ENCODE measurements at places on chromosomes 11 and 22.

- DNase-seq, result peak; percentile 68
Measured at GRCh38 chr11:11178671-11179638, 174.1 kb downstream of the CSNK2A3 start.

DNA sequence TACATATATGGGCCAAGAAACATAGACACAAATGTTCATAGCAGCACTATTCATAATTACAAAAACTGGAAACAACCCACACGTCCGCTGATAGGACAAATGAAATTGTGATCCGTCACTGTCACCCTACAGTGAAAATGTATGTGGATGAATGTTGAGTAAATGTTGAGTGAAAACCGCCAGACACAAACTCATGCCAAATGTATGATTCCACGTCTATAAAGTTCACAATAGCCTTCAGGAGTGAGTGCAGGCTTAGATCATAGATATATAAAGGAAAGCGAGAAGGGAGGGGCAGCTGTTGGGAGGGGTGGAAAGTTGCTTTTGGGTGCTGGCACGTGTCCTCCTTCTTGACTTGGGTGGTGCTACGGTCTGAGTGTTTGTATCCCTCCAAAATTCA lies 33.6 kb downstream of the DBX1 start:
- no peak for DNase-seq

GRCh38 chr22:48757985-48758561 lies 1069.6 kb downstream of the BRD1 start:
- DNase-seq, result no peak

- DNase-seq, result peak; percentile 60
Measured at GRCh38 chr22:19795617-19796008, 35.0 kb downstream of the TBX1 start.

- DNase-seq, result no peak
Measured at GRCh38 chr22:30861131-30861530, 107.4 kb downstream of the MORC2 start.

GRCh38 chr11:47523490-47524225 lies 29.3 kb downstream of the CELF1 start:
- peak; percentile 74 for DNase-seq

DNA sequence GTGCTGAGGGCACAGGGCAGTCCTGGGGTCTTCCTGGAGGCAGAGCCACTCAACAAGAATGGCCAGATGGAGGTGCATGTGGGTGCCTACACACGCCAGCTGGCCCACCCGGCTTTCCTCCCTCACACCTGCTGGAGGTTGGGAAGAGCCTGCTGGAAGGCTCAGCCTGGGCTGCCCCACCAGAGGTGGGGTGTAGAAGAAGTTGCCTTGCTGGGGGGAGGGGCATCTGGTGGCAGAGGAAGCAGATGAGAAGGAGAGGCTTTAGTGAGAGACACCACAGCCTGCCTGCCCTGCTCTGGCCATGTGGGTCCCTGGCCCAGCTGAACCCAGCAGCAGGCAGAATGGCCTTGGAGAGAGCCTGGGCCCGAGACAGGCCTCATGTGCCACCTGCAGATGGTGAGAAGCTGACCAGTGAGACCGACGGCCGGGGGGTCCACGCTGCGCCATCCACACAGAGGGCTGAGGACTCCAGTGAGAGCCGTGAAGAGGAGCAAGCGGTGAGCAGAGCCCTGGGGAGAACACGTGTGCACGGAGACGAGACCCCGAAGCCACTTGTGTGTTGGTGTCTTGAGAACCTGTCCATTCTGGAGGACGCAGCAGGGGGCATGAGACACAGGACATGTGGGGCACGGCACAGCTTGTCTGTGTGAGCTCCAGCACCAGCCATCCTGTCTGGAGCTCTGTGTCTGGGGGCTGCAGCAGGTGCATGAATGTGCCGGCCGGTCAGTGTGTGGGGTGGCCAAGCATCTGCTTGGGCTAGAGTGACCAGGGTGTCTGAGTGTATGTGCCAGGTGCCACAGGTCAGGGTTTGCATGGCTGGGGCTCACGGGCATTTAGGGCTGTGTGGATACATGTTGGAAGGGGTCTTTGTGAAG lies 2.7 kb downstream of the B4GALNT4 start:
- DNase-seq, result no peak

GRCh38 chr11:11043721-11044120 lies 185.9 kb upstream of the ZBED5 start:
- no peak for DNase-seq

DNA sequence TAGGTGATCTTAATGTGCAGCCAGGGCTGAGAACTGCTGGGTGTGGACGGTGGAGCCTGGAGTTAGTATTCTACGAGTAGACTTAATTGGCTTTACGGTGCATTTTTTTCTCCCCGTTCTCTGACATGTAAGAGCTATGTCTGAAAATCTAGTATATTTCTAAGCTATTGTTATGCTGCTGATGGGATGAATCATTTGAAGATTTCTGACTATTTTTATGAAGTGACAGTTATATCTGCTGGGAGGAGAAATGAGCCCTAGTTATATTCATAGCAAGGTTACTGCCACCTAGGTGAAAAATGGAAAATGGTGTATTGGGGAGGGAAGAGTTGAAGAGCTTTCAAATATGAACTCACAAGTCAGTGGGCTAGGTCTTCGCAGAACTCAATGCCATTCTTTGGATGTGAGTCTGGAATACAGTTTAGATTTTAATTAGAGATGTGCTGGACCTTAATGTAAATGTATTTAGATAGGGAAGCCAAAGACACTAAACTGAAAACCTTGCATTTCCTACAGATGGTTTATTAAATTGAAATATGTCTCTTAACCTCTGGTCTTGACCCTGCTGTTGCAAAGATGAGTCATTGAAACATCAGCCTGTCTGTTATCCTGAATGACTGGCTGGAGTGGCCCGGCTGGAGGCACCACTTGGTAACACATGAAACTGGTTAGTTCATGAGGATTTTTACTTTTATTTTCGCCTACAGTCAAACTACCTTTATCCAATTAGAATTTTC lies 293.7 kb downstream of the DDX10 start:
- DNase-seq, result peak; percentile 68

DNA sequence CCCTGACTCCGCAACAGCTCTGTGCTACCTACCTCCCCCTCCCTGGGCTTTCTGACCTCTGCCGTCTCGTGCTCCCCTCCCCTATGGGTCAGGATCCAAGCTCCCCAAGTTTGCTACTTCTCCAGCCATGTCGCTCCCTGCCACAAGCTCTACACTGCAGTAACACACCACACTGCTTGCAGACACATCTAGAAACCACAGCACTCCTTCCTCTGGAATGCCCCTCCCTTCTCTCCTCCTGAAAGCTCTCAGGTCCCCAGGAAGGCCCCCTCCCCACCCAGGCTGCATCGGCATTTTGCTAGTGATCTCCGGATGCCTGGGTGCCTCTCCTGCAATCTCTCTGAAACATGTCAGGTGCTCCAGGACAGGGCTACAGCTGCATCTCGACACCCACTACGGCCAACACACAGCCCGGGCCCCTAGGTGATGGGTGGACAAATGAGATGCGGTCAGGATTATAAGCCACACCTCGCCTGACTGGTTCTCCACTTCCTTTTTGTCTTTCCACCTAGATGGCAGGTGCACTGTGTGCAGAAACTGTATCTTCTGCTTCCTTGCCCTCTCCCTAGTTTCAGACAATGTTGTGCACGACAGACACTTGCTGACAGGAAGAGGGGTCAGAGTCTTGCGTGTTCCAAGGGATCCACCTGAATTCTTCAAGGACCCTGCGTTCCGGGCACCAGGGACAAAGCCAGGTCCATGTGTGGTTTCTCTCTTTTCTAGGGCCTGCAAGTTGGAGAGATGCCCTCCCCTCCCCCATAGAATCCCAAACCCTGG lies 22.9 kb downstream of the RPUSD4 start:
- DNase-seq, result no peak

DNA sequence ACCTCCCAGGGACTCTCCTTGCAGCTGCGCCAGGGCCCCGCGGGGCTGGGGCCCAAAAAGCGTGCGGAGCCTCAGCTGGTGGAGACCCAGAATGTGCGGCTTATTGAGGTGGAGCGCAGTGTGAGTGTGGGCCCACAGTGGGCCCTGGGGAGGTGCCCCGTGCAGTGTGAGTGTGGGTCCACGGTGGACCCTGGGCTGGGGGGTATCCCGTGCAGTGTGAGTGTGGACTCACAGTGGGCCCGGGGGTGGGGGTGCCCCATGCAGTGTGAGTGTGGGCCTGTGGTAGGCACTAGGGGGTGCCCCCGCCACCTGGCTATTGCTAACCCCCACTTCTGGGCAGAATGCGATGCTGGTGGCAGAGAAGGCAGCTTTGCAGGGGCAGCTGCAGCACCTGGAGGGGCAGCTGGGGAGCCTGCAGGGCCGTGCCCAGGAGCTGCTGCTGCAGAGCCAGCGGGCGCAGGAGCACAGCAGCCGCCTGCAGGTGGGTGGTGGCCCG lies 7.8 kb upstream of the RPS6KA4 start:
- DNase-seq, result no peak

- DNase-seq, result peak; percentile 84
Measured at GRCh38 chr11:86459682-86460460, 85.2 kb downstream of the CCDC81 start.

DNA sequence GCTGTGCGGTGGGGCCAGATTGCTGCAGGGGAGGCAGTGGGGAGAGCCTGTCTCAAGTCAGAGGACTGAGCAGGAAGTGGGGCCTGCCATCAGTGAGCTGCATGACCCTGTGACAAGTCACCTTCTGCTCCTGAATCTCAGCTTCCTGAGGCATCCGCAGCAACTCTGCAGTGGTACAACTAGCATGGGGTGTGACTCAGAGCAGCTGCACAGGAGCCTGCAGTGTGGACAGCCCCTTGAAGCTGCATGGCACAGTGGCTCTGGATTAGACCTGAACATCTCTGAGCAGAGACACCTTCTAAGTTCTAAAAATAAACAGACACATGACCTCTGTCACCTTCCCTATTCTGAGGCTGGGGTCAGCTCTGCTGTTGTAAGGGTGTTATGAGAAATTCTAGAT lies 18.0 kb downstream of the FAM227A start:
- DNase-seq, result no peak

- DNase-seq, result no peak
Measured at GRCh38 chr11:72782081-72782920, 11.5 kb downstream of the STARD10 start.

- DNase-seq, result no peak
Measured at GRCh38 chr11:977830-978720, 52.4 kb downstream of the AP2A2 start.

GRCh38 chr22:44697423-44698141 lies 4.4 kb upstream of the PRR5 start:
- peak; percentile 74 for DNase-seq

DNA sequence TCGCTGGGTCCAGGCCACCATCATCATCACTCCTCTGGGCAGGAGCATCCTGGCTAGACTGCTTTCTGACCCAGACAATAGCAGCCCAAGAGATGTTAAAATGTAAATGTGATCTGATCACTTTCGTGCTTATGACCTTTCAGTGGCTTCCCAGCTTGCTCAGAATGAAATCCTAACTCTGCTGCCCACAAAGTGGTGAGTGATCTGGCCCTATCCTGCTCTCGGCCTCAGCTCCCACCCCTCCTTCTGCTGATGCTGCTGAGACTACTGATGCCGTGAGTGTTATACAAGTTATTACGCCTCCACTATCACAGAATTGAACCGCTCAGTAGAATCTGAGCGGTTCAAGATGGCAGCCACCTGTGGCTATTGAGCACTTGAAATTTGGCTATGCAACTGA lies 26.2 kb downstream of the ELF5 start:
- no peak for DNase-seq

GRCh38 chr22:35914665-35915476 lies 113.8 kb downstream of the RBFOX2 start:
- DNase-seq, result peak; percentile 88

GRCh38 chr11:47105974-47106373 lies 70.7 kb downstream of the ARFGAP2 start:
- no peak for DNase-seq

- no peak for DNase-seq
Measured at GRCh38 chr11:64677441-64678023, 45.5 kb downstream of the NRXN2 start.

GRCh38 chr22:37213941-37214730 lies 1.9 kb upstream of the SSTR3 start:
- no peak for DNase-seq

- DNase-seq, result peak; percentile 29
Measured at GRCh38 chr11:119206511-119207414, 624 bp downstream of the CBL start.

DNA sequence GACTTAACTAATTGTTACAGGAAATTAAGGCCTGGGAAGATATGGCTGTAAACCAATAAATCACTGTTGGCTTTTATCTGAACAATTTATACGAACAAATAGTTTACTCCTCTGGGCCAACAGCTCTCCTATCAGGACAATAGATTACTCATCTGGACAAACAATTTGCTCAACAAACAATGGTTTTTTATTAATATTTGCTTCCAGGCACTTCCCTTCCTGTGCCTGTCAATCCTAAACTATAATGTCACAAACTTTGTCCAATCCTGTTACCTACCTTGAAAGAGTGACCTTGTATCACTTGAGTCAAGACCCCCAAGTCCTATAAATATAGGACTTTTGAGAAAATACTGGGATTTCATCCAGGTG lies 87.6 kb upstream of the OR9Q1 start:
- no peak for DNase-seq

DNA sequence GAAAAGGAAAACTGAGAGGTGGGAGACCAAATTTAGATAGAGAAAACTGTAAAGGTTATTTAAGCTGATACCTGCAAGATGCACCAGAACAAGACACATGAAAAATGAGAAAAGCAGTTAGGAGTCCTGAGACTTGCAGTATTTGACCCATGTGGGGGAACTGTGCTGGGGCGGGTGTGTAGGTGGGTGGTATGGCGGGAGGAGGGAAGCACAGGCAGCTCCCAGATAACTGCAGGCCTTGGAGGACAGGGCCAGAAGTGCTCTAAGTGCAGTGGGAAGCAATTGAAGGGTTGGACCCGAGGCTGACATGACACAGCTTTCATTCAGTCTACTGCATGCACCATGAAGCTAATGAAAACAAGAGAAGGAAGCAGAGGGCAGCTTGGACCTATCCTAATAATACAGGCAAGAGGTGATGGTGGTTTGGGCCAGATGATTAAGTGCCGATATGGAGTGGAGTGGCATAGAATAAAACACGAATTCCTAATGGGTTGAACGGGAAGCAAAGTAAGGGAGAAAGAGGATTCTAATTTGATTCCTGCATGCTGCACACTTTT lies 48.0 kb upstream of the ANO3 start:
- no peak for DNase-seq

DNA sequence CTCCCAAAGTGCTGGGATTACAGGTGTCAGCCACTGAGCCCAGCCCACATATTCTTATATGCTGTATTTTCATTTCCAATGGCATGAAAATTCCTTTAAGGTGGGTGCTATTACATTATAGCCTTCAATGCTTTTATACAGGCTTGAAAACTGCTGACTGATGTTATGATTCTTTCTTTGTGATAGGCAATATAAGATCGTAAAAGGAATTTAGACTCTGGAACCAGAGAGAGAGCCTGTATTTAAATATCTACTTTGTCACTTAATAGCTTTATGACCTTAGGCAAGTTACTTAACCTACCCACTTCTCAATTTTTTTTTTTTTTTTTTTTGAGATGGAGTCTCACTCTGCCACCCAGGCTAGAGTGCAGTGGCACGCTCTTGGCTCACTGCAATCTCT lies 26.2 kb downstream of the AGBL2 start:
- DNase-seq, result no peak

DNA sequence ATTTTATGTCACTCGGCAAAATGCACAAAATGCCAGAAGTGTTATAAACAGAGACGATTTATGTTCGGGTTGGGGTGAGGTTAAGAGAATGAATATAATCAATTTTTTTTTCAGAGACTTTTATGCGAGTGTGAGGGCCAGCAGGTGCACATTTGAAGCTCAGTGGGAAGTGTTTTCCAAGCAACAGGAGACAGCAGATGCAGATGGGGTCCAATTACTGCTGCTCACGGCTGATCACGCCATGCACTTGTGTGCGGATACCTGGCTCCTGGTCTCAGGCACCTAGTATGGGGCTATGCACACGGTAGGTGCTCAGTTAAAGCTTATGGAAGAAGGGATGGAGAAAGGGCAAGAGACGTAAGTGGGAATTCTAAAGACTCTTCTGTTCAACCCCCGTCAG lies 249.1 kb downstream of the MIAT start:
- DNase-seq, result no peak

Measured in AG10803 (cell line).